Karpas-422 (cell line): ENCODE measurements at places on chromosomes 16 and 17.
A peak's percentile ranks its signal among the peaks of the same experiment; 100 is the strongest.

DNA sequence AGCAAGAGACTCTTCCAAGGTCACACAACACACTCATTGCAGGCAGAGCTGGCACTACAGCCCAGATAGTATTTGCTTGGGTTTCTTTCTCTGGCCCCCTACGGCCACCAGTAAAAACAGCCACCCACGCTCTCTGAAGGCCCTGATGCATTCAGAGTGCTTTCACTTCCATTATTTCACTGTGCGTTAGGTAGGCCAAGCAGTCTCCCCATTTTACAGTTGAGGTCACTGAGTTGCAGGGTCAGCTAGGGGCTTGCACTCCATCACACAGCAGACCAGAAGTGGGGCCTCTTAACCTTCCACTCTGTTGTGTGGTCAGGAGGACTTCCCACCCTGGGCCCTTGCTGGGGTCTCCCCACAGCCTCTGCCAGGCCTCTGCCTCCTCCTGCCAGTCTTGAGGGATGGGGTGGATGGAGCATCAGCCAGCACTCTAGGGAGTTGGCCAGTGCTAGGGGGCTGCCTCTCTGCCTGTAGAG is 2.5 kb downstream of the TBX21 start:
- DNase-seq, result peak; percentile 60

DNA sequence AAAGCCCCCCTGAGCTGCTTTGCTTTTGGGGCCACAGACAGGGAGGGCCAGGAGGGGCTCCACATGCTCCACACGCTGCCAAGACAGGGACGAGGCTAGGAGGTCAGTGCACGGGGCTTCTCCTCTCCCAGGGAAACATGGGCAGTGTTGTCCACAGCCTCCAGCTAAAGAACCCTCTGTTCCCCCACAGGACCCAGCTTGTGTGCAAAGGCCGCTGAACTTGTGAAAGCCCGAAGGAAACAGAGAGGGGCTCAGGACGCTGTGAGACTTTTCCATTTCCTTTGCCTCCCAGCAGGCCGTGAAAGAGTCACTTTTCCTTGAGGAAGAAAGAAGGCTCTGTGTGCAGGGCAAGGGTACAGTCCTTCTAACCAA is 9.7 kb downstream of the CDRT4 start:
- no peak for DNase-seq

- DNase-seq, result peak; percentile 85
These were observed at the start of gene CRYM for GRCh38 chr16:21277927-21278706. Gene CRYM, minus strand, starts transcription at chr16:21278290. Its CDS starts 39 bp downstream, at chr16:21278251.

DNA sequence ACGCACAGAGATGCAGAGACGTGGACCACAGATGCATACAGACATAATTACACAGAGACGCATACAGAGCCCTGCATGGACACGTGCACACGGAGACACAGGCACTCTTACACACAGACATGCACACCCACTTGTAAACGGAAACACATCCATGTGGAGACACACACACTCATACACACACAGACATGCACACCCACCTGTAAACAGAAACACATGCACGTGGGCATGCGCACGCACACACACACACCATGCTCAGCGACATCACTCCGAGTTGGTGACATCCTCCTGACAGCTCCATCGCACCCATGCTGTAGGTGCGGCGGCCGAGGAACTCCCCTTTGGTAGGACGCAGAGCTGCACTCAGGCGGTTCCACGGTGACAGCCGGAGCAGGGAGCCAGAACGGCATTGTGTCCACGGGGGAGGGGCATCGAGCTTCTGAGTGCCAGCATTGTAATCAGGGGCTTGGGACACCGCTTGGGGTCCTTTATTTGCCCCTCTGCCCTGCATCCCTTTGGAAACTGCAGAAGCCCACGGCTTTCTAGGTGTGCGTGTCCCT is 233.5 kb downstream of the RBFOX3 start:
- no peak for DNase-seq

DNA sequence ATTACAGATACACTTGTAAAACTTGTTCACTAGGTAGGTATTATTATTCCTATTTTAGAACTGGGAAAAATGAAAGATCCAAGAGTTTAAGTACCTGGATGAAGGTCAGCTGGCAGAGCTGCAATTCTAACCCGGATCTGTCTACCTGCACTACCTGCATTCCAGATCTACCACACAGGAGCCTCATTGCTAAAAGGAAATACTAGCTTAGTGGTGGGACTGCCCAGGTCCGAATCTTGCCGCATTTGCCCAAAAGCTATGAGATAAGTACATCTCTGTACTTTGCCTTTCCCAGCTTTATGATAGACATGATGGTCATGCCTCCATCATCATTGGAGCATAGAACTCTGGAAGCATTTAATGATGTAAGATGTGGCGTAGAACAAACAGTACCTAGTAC is 36.8 kb upstream of the TEKT3 start:
- DNase-seq, result no peak

DNA sequence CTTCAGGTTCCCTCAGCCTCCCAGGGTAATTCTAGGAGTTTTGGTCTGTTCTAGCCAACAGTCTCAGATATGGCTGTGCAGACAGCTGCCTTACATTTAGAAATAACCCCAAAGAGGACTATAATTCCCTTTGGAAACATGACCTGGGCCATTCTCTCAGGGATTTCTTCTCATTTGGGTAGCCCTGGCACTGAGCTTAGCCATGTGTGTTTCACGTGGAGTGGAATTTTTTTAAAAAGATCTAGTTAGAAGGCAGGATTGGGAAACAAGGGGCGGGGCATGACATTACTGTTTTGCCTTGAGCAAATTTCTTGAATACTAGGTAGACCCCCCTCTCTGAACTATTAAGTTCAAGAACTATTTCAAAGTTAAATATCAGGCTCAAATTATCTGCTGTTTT is 29.6 kb upstream of the MRC2 start:
- DNase-seq, result no peak

DNA sequence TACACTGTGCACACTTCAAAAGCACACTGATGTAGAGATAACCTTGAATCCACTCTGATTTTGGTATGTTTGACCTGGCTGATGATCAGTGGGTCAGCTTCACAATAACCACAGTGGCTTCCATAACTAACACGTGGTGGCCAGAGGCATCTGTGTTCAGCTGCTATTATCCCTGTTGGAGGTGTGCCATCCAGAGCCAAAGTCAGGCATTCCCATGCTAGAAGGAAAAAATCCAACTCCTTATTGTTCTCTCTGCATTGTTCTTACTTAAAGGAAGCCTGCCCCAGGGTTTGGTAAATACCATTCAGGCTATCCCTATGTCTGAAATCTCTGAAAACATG is 127.3 kb upstream of the MON1B start:
- DNase-seq, result no peak

GRCh38 chr17:79922116-79922601 is 82.9 kb upstream of the CBX4 start:
- no peak for DNase-seq
